ENCODE measurements at places on chromosomes 12 and 14. TPM values are rescaled to one million over a fixed set of nuclear protein-coding genes. Genes with fewer than 3 reads are reported as not detected.

Gene CLECL1
- not detected for polyA plus RNA-seq

Gene SLC6A12
- 68.7 TPM for polyA plus RNA-seq

Gene NID2
- 36.9 TPM for polyA plus RNA-seq

Gene ZDHHC22
- polyA plus RNA-seq: 45.4 TPM

Gene GALNT16
- polyA plus RNA-seq: 60.2 TPM

Gene FAM186B
- 3.4 TPM for polyA plus RNA-seq
